ENCODE measurements at places on chromosomes 6 and 20. TPM values are rescaled to one million over a fixed set of nuclear protein-coding genes. Genes with fewer than 3 reads are reported as not detected.

LAMA5 gene
- polyA plus RNA-seq, result 156 TPM

SIRPG gene
- not detected for polyA plus RNA-seq

TAGAP gene
- 0.97 TPM for polyA plus RNA-seq

WASF1 gene
- polyA plus RNA-seq, result 57.2 TPM

SLC24A3 gene
- 4.5 TPM for polyA plus RNA-seq

KCNK5 gene
- 10.5 TPM for polyA plus RNA-seq

CD164 gene
- 667 TPM for polyA plus RNA-seq

TFAP2D gene
- polyA plus RNA-seq, result not detected

OR2H1 gene
- polyA plus RNA-seq, result not detected

SIRPA gene
- polyA plus RNA-seq, result 29.0 TPM

GMPR gene
- 9.5 TPM for polyA plus RNA-seq

ANKRD66 gene
- polyA plus RNA-seq, result not detected

ZNF334 gene
- 33.9 TPM for polyA plus RNA-seq

GRCh38 chr6:111864138-111865048 is 8.9 kb downstream of the FYN start:
- DNase-seq, result no peak

DNA sequence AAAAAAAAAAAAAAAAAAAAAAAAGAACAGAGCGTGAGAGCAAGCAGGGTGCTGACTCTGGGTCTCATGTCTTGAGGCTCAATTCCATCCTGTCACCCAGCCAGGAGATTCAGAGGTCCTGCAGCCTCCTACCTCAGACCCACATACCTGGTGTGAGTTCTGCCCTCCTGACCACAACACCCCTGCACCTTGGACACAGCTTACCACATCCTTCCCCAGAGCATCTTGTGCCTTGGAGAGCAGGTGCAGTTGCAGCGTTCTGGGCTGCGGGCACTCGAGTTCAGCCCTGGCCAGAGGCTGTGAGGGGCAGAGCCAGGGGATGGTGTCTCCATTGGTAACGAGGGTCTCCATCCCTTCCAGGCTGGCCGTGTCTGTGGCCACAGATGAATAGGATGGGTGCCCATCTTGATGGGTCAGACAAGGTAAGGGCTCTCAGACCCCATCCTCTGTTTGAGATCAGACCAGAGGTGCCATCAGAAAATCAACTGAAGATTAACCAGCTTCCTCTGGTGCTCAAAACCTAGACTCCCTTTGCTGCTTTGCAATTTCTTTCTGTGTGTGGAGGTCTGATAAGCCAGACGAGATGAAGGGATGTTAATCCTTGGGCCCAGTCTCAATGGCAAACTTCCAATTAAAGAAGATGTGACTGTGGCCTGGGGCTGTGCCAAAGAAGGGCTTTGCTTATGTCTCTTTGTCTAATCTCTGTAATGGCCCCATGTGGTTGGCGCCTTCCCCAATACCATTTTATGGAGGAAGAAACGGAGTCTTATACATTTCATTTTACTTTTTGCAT is 14.7 kb upstream of the ZNF831 start:
- DNase-seq, result no peak

GRCh38 chr20:10774357-10774943 is 100.7 kb upstream of the JAG1 start:
- no peak for DNase-seq

DNA sequence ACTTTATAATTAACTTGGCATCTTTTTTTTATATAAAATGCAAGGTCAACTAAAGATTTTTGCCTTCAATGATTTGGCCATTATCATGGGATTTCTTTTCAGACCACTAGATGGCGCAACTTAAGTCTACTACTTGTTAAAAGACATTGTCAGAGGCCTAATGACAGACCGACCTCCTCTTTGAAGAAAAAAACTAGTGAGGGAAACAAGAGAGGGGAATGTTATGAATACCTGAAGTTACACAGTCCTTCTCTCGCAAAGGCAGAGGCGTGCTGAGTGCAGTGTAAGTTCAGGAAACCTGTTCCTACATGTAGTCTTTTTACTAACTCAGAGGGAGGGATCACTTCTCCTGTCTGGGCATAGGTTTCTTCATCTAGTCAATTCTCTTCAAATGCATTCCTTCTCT is 9.3 kb downstream of the TRAPPC3L start:
- no peak for DNase-seq

- no peak for DNase-seq
Measured at GRCh38 chr6:146211646-146212045, 182.8 kb downstream of the GRM1 start.

DNA sequence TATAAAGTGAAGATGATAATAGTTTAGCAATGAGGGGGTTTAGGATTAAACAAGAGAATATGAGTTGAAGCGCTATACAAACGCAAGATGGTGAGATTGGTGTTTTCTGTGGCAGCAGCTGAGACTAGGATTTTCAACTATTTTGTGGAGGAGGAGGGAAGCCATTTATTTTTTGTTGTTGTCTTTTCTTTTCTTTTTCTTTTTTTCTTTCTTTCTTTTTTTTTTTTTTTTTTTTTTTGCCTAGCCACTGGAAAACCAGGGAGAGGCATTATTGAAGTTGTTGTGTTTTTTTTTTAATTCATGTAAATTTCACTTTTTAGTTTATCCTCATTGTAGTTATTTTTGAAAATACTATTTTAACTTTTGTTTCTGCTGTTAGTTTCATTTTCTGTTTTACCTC is 15.9 kb downstream of the PARD6B start:
- no peak for DNase-seq

DNA sequence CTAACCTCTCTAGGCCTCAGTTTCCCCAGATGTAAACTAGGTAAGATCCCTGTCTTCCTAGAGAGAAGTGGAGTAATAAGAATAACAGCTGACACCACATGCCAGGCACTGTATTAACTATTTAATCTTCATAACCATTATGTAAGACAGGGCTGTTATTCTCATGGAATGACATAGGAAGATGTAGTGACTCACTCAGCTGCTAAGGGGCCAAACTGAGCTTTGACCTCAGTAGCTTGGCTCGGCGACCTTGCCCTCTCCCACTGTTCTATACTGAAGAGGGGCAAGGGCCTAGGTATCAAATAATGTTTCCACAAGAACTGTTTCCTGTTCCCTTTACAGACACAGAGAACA is 2.9 kb upstream of the MDGA1 start:
- no peak for DNase-seq

- DNase-seq, result no peak
Measured at GRCh38 chr20:13298692-13299373, 77.8 kb downstream of the ISM1 start.

DNA sequence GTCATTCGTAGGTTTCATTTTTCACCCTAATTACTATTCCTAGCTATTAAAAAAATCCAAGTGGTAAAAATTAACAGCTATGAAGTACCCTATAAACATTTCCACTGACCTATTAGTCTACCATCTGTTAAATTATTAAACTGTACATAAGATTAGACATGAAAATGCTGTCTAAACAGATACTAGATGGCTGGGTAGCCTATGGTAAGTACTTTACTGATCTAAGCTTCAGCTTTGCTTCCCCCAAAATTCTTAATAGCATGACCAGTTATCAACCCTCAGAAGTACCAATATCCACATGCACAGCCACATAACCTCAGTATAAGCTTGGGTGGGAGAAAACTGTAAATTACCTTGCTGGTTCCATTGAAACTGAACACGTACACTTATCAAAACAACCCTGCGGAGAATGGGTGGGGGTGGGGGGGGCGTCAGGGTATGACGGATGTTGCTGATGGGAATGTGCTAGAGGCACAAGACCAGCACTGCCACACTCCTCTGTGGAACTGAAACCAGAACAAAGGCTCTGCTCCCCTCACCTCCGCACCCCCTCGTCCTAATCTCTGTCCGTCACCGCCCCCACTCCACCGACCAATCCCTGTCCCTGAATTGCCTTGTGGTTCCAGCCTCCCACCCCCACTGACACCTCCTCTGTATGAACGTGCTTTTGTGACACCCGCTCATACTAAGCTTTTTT is 45.3 kb downstream of the B4GALT5 start:
- DNase-seq, result no peak

- no peak for DNase-seq
Measured at GRCh38 chr6:135985471-135985870, 134.0 kb downstream of the PDE7B start.

- no peak for DNase-seq
Measured at GRCh38 chr6:10662742-10663141, 31.7 kb downstream of the C6orf52 start.

- DNase-seq, result no peak
Measured at GRCh38 chr6:3291987-3292386, 33.2 kb downstream of the PSMG4 start.

- no peak for DNase-seq
Measured at GRCh38 chr6:167129159-167129558, 6.3 kb downstream of the CCR6 start.

GRCh38 chr6:152435816-152436215 is 201.3 kb downstream of the SYNE1 start:
- no peak for DNase-seq

GRCh38 chr6:95794749-95795148 is 217.4 kb downstream of the MANEA start:
- no peak for DNase-seq

DNA sequence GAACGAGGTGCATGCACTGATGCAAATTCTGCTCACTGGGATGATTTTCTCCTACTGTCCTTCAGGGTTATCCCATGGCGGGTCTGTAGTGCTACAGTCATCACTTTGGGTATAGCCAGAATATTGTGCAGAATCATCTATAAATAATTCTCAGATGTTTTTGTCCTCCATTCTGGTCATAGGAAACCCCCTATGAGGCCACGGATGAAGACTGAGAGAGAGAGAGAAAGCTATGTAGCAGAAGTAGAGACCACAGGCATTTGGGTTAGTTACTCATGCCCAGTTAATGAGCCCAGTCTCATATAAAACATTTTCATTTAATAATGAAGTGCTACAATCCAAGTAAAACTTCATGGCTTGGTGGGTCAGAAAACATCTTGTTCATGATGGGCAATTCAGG is 145.1 kb upstream of the PLN start:
- no peak for DNase-seq

GRCh38 chr20:20593447-20594170 is 118.8 kb downstream of the RALGAPA2 start:
- DNase-seq, result no peak

- DNase-seq, result no peak
Measured at GRCh38 chr6:147774856-147775255, 266.4 kb downstream of the SAMD5 start.

GRCh38 chr20:34452281-34452982 is 63.8 kb upstream of the DYNLRB1 start:
- DNase-seq, result no peak

GRCh38 chr20:52209154-52209571 is 17.6 kb upstream of the ZFP64 start:
- no peak for DNase-seq

DNA sequence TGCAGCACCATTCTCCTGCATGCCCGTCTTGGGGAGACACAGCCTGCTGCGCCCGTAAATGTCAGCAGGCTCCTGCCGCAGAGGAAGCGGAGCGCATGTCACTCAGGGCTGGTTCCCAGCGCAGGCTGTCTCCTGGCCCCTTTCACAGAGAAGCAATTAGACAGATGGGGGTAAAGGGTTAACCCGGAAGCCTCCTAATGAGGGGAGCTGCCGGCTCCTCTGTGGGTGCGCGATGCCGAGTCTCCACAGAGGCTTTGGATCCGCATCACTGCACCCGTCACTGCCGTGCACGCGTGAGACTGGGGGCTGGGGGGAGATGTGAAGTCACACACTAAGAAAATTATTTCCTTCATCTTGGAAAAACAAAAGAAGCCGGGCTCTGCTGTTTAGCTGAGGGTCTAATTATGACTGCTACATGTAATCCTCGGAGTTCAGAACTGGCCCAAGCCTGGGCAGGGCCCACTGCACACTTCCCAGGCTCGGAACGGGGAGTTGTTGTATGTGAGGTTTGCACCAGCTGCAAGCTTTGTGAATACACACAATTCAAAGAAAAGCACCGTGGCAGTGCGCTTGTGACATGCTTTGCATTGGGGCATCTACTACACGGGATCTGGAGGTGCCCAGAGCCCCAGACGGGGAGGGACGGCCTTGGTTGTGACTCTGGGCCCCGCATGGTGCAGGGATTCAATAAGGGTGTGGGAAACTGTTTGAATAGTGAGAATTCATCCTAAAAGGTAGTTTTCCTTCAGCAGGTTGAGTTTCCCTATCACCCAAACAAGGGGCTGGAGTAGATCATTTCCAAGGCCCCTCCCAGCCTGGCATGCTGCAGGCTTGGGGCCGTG is 331.6 kb downstream of the TAF4 start:
- DNase-seq, result no peak

DNA sequence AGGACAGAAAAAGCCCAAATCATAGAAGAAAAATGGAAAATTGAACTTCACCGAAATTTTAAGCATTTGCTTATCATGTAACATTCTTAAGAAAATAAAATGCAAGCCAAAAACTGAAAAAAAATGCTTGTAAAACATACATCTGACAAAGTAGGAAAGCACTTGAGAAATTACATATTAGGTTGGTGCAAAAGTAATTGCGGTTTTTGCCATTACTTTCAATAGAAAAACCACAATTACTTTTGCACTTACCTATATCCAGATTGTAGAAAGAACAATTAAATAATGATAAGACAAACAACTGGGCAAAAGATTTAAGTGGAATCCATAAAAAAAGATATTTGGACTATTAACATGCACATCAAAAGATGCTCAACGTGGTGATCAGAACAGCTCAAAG is 146.2 kb downstream of the TBXT start:
- DNase-seq, result no peak

- no peak for DNase-seq
Measured at GRCh38 chr6:69116658-69117057, 481.6 kb downstream of the ADGRB3 start.

- no peak for DNase-seq
Measured at GRCh38 chr6:168577496-168577895, 136.5 kb downstream of the SMOC2 start.

GRCh38 chr6:42293386-42293977 is 75.8 kb upstream of the MRPS10 start:
- DNase-seq, result no peak

DNA sequence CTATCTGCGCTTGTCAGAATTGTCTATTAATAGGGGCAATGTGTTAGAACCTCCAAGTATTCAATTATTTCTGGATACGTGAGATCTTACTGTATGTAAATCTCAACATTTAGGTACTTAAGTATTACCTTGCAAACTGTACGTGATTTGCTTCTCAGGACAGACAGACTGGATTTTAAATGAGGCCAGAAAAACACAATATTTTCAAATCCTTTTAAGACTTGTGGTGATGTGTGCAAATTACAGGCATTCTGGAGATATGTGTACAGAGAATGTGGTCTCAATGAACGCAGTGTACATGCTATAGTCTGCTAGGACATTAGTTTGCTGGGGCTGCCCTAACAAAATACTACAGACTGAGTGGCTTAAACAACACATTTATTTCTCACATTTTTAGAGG is 16.9 kb downstream of the CCR6 start:
- DNase-seq, result no peak

DNA sequence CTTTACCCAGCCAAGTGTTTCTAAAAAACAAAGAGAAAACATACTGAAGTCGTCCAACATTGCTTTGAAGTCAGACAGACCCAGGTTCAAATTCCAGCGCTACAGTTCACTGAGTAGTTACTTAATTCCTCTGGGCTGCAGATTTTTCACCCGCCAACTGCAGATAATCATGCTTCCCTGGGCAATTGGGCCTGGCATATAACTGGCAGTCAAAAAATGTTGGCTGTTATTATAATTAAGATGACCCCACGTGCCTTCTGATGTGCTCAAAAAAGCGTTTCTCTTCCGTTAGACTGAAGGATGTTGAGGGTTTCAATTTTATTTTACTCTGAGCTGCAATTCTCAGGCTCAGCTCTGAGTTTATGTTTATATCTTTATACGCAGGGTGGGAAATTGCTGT is 156.1 kb upstream of the CITED2 start:
- no peak for DNase-seq
